ENCODE measurements at places on chromosomes 7 and 10.

- DNase-seq: no peak
These were observed 202.4 kb downstream of the GLRX3 start for GRCh38 chr10:130338636-130339024.

GRCh38 chr10:28681291-28681763 is 4.0 kb downstream of the BAMBI start:
- DNase-seq: no peak

GRCh38 chr7:99146979-99147378 is 3.1 kb upstream of the SMURF1 start:
- DNase-seq: no peak

DNA sequence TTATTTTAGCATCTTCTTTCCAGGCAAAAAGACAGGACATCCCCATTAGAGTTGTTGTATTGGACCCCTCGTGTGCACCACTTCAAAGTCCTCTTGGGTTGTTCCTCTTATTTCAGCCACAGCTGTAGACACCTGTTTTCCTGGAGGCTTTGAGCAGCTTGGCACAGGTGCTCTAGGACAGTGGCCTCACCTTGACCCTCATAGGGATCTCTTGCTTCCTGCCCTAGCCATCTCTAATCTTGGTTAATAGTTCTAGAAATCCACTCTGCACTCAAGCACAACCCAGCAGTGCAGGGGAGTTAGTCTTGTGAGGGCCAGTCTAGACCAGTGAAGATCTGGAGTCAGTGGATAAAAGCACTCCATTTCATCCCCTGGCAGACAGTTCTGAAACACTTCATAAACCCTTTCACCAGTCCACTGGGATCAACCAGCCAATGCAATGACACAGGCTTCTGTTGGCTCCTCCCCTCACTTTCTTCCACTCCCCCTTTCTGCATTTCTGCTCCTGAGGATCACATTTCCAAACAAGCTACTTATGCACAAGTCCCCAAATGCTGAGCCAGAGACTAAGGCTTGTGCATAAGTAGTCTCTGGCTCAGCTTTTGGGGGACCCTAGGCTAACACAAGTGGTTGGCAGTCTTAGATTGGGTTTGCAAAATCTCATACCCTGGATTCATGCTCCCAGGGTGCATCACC is 131.5 kb upstream of the LAMB4 start:
- DNase-seq: no peak

DNA sequence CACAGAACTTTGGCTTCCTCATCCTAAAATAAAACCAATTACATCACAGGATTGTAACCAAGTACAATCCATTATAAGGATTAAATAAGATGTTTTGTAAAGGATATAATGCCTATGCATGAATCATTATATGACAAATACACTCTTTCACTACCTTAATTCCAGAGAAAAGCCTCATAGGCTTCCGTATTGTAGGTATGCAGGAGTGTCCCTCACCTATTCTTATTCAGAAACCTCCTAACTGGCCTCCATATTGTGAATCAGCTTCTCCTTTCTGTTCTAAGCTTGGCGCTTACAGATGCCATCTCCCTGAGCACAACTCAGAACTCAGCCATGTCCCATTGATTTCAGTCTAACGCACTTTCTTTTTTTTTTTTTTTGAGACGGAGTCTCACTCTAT is 69.6 kb upstream of the CAPZA2 start:
- DNase-seq: no peak

GRCh38 chr10:96591946-96592345 is 5.1 kb upstream of the TM9SF3 start:
- no peak for DNase-seq

DNA sequence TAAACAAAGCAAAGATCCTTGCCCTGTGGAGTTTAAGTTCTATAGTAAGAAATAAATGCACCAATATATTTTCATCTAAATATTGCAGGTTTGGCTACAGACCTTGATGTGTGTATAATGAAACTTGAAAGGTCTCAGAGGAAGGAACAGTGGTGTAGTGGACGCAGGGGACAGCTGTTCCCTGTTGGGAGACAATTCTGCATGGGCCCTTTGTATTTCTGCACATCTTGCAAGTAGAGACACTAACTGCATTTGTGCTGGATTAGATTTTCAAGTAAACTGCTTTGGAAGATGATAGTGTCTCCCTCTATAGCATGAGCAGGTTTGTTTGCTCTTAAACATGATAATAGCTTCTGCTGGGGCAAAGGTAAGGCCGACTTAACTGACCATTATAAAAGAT is 57.5 kb upstream of the FAM133B start:
- DNase-seq: no peak

GRCh38 chr7:46738796-46739195 is 817.7 kb upstream of the IGFBP3 start:
- DNase-seq: no peak

DNA sequence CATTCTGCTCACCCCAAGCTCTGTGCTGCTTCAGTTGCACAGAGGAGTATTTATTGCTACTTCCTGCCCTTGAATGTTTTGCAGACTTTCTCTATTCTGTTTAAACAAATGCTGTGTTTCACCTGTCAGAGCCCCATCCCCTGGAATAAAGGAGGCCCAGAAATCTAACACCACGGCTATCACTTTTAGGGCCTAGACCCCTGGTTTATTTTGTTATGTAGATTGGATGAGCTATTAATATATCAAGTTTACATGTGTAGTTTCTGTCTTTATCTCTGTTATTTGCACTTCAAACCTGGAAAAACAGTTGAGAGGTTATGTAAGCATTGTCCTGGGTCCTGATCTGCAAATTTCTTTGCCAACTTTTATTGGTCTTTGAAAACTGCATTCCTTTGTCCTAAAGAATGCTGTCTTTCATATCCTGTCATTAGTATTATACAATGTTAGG is 630.1 kb downstream of the PARD3 start:
- DNase-seq: no peak

GRCh38 chr7:13894377-13894776 is 95.1 kb downstream of the ETV1 start:
- DNase-seq: no peak

DNA sequence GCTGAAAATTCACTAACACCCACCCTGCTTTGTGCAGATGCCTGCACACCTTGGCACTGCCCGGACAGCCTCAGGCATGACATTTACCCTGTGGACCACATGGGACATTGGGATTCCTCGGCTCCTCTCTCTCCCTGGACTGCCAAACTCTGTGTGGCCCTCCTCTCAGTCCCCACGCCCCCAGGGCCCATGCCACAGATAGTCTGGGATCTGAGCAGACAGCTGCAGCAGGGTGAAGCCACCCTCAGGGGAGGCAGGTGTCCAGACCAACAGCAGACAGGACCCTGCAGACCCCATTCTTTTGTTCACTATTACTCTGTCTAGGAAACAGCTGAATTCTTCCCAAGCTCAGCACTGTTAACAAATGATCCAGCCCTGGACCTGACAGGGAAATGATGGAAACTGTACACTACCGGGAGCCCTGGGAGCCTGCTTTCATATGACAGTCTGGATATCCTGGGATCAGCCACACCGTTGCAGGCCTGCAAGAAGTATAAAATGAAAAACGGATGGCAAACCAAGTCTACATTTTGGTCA is 83.4 kb downstream of the VOPP1 start:
- DNase-seq: no peak

DNA sequence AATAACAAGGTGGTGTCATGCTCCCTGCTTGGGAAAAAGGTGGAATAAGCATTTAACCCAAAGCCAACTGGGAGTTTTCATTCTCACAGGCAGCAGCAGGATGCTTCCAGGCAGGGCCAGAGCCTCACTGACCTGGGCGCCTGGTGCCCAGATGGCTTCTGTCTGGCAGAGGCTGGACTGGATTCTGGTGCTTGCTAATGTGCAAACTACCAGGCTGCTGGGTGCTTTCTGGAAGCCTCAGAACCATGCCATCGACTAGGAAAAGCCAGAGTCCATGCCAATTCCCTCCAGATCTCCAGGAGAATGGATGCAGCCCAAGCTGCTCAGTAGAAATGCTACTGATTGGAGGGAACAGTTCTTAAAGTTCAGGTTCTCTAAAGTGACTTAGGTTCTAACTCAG is 36.2 kb downstream of the VIPR2 start:
- no peak for DNase-seq
